Liver (tissue), 10 donors: ENCODE measurements at places on chromosomes 12 and 14. TPM values are rescaled to one million over a fixed set of nuclear protein-coding genes. Genes with fewer than 3 reads are reported as not detected.
A peak's percentile ranks its signal among the peaks of the same experiment; 100 is the strongest.

DNA sequence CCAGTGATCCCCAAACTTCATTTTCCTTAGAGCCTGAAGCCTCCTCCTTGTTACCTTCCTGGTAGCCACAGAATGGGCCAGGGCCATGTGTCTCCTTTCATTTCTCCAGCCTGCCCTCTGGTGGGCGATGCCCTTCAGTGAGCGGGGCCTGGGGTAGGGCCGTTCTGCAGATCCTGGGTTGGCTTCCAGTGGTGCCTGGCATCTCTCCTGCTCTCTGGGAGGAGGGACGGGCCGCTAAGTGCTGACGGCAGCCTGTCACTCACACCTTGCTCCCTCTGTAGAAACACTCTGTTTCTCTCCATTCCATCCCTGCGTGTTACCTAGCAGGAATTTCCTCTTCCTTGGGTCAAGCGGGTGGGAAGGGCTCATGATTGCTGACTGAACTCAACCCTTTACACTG is 232.1 kb downstream of the CACNA1C start:
- H3K36me3 ChIP-seq: no peaks in the 10 kb centered on the region
- peak; percentile 63 for DNase-seq
- no peak overlapping the region for H3K4me3 ChIP-seq
- H3K27ac ChIP-seq: no peak overlapping the region
- H3K27me3 ChIP-seq: no peaks in the 10 kb centered on the region
- H3K4me1 ChIP-seq: no peaks in the 10 kb centered on the region

GRCh38 chr14:85607651-85608081 is 77.7 kb downstream of the FLRT2 start:
- H3K27me3 ChIP-seq: no peaks in the 10 kb centered on the region
- no peaks in the 10 kb centered on the region for H3K4me1 ChIP-seq
- no peak overlapping the region for H3K27ac ChIP-seq
- no peak for DNase-seq
- H3K4me3 ChIP-seq: no peak overlapping the region

GRCh38 chr12:123004287-123004686 is 23.8 kb downstream of the ARL6IP4 start:
- no peak overlapping the region for H3K4me3 ChIP-seq
- H3K36me3 ChIP-seq: peaks cover 11% of the 10 kb centered on the region
- peaks cover 6% of the 10 kb centered on the region for H3K4me1 ChIP-seq
- no peak for DNase-seq
- no peak overlapping the region for H3K27ac ChIP-seq

GRCh38 chr14:50926851-50927386 is 17.4 kb downstream of the PYGL start:
- no peak for DNase-seq
- H3K27ac ChIP-seq: no peak overlapping the region
- no peak overlapping the region for H3K4me3 ChIP-seq

- no peaks in the 10 kb centered on the region for H3K4me1 ChIP-seq
- DNase-seq: no peak
- no peak overlapping the region for H3K4me3 ChIP-seq
- H3K36me3 ChIP-seq: no peaks in the 10 kb centered on the region
- H3K27ac ChIP-seq: no peak overlapping the region
These were observed 144.9 kb downstream of the LRIG3 start for GRCh38 chr12:58775396-58775795.

Gene TBC1D30
- total RNA-seq: 0.79 TPM

DNA sequence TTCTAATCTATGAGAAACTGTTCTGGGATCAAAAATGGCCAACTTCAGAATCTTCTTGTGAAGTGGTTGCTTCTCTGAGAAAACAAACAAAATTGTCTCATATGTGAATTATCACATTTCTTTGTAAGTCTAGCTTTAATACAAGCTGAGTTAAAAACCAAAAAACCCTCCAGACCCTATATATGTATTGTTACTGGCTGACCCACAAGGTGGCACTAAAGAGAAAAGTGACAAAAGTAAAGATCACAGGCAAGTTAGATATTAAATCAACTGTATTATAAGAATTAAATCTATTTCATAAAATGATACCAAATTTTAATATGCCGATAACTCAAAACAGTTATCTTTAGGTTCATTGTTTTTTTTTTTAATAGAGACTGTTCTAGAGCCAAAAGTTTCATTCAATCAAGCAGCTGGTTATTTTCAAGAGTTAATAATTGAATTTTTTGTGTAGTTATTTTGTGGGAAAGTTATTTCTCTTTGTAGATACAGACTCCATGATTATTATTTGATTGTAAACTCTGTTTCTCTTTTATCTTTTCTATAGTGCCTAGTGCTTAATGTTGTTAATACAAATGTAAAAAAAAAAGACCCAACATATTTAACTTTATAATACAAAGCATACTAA is 7.5 kb upstream of the TRHDE start:
- no peaks in the 10 kb centered on the region for H3K27me3 ChIP-seq
- no peaks in the 10 kb centered on the region for H3K36me3 ChIP-seq
- no peak overlapping the region for H3K4me3 ChIP-seq
- no peaks in the 10 kb centered on the region for H3K4me1 ChIP-seq

Gene CNTN1
- total RNA-seq: 1.2 TPM

DNA sequence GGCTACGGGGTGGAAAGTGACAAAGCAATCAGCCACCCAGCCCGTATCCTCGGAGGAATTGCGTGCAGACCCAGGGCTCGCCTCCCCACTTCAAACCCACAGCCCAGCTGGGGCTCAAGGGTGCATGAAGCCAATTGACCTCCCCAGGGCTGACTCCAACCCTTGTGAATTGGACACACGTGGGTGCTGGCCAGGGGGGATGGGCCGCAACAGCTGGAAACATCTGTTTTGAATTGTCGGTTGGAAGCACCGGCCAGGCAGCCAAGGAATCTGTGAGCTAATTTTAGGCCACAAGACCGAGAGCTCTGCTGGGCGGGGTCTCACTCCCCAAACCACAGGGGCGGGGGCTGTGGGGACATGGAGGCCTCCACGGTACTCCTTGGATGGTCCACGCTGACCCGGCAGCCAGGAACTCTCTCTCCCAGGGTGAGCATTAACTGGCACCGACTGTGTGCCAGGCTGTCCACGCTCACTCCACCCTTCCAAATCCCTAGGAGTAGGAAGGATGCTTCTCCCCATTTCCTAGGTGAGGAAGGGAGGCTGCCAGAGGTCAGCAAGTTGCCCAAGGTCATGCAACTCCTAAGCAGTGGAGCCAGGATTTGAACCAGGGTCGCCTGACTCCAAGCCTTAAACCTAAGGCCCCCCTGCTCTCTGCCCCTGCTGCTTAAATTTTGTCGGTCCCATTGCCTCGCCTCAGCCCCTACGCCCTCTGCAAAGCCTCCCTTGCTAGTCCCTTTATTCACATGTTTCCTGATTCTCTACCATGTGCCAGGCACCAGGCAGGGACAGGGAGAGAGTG is 11.9 kb upstream of the TMEM119 start:
- no peak overlapping the region for H3K4me3 ChIP-seq
- H3K27me3 ChIP-seq: no peaks in the 10 kb centered on the region
- no peak overlapping the region for H3K27ac ChIP-seq
- no peaks in the 10 kb centered on the region for H3K36me3 ChIP-seq
- no peaks in the 10 kb centered on the region for H3K4me1 ChIP-seq
- DNase-seq: no peak

Gene PIP4P1
- 14.1 TPM for total RNA-seq

GRCh38 chr12:90979951-90980350 is 24.8 kb downstream of the EPYC start:
- H3K4me3 ChIP-seq: no peak overlapping the region
- no peaks in the 10 kb centered on the region for H3K27me3 ChIP-seq
- no peak overlapping the region for H3K27ac ChIP-seq
- no peaks in the 10 kb centered on the region for H3K36me3 ChIP-seq

- no peak overlapping the region for H3K27ac ChIP-seq
- no peak overlapping the region for H3K4me3 ChIP-seq
- no peak for DNase-seq
- H3K4me1 ChIP-seq: no peaks in the 10 kb centered on the region
- H3K27me3 ChIP-seq: no peaks in the 10 kb centered on the region
These were observed 1002.2 kb upstream of the FLRT2 start for GRCh38 chr14:84527706-84528105.

DNA sequence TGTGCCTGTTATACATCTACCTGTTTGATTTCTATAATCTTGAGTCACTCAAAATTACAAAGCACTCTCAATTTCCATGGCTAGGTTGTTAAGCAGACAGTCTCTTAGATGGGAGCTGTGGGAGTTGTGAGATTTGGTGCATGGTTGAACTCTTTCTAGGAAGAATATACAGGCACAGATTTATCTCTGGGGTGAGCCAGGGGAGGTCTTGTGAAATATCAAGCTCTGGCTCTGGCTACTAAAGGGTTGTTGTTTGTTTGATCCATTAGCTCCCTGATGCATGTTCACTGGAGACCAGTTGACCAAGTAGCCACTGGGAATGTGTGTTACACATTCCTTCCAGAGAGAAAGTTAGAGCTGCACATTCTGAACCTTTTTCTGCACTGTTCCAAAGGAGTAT is 117.2 kb upstream of the HMGA2 start:
- H3K27me3 ChIP-seq: peaks cover 3% of the 10 kb centered on the region
- DNase-seq: no peak
- no peak overlapping the region for H3K27ac ChIP-seq
- H3K36me3 ChIP-seq: no peaks in the 10 kb centered on the region
- no peaks in the 10 kb centered on the region for H3K4me1 ChIP-seq
- H3K4me3 ChIP-seq: no peak overlapping the region

GRCh38 chr12:123879101-123879500 is 93.5 kb downstream of the CCDC92 start:
- H3K27me3 ChIP-seq: no peaks in the 10 kb centered on the region
- H3K4me1 ChIP-seq: no peaks in the 10 kb centered on the region
- no peak for DNase-seq
- H3K4me3 ChIP-seq: no peak overlapping the region
- no peaks in the 10 kb centered on the region for H3K36me3 ChIP-seq

Gene CCNB1IP1
- total RNA-seq: 31.0 TPM
